Stimulated activated CD8-positive, alpha-beta memory T cell treated with anti-CD3 and anti-CD28 coated beads, Interleukin-15, amount 100 ng/mL, for 4 hours (primary cell): ENCODE measurements at places on chromosomes 3 and 15.

DNA sequence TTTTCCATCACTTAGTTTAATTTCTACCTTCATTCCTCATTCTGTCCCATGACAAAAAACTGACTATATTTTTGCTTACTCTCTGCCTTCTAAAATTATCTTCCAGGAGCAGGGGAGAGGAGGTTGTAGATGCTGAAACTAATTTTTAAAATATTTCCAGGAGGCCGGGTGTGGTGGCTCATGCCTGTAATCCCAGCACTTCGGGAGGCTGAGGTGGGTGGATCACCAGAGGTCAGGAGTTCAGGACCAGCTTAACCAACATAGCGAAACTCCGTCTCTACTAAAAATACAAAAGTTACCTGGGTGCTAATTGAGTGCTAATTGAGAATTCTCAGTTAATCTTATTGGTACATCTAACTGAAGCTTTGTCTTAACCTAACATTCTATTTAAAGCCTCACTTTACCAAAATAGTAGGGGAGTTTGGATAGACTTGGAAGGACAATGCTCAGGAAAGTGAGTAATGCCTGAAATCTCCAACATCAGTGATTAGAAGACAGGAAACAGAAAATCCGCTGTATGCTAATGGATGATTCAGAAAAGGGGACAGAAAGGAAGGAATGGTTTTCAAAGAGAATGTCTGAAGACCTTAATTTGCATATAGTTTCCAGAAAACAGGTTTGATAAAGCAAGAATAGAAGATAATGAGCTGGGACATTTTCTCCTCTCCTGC lies 336.1 kb downstream of the GBE1 start:
- no peak for DNase-seq

GRCh38 chr3:43892526-43892925 lies 201.8 kb downstream of the ABHD5 start:
- no peak for DNase-seq

DNA sequence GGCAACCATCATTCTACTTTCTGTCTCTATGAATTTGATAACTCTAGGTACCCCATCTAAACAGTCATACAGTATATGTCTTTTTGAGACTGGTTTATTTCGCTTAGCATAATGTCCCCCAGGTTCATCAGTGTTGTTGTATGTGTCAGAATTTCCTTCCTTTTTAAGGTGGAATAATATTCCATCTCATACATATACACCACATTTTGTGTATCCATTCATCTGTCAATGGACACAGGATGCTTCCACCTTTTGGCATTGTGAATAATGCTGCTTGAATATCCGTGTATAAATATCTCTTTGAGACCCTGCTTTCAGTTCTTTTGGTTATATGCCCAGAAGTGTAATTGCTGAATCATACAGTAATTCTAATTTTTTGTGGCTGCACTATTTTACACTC lies 10.4 kb upstream of the ZFAND6 start:
- DNase-seq = no peak

DNA sequence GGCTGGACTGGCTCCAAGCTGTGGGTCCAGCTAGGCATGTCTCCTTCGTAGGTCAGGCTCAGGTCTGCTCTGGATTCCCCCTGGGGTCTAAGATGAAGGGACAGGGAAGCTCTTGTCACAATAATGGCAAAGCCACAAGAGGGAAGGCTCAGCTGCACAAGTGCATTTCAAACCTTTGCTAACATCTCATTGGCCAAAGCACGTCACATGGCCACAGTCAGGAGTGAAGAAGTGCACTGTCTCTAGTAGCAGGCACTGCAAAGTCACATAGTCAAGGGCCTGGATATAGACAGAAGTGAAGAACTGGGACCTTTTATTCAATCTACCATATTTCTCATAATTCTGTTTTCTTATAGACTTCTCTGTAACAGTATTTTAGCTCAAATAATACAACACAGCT lies 20.1 kb downstream of the DLEC1 start:
- DNase-seq = no peak

DNA sequence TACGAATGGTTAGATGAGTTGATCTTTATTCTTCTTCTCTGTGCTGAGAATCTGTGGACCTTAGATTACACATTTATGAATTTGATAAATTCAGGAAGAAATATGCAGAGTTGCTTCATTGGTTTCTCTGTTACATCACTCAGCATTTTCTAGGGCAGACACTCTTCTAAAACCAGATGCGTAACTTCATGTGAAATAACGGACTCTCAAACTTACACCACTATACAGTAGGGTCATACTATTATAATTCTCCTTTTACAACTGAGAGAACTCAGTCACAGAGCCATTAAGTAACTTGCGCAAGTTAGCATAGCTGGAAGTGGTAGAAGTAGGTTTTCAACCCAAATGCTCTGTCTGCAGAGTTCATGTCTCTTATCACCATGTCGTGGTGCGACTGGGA lies 5.7 kb downstream of the TMEM207 start:
- DNase-seq = no peak

DNA sequence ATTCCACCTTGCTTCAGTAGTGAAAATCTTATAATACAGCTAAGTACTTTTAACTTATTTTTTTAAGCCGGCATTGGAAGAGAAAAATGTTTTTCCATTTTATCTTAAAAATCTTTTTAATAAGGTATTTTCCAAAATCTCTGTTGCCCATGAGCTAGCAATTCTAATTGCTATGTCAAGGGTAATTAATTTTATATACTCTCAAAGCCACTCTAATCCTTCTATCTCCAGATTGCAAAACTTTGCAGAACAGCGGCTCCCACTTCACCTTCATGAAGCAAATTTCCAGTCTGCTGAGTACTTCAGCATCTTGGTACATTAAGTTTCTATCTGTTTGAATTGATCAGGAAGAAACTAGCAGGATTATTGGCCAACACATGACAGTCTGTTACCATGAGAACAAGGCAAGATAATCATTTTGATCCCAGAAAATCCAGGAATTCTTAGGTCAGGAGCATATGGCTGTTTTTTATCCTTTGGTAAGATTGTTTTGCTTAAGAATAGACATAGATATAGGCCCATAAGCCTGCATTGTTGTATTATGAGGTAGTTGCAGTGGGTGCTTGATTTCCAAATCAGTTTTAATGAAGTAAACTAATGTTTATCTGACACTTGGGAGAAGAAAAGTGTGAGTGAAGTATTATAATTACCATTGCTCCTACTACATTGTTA lies 6.0 kb downstream of the TIPARP start:
- no peak for DNase-seq

DNA sequence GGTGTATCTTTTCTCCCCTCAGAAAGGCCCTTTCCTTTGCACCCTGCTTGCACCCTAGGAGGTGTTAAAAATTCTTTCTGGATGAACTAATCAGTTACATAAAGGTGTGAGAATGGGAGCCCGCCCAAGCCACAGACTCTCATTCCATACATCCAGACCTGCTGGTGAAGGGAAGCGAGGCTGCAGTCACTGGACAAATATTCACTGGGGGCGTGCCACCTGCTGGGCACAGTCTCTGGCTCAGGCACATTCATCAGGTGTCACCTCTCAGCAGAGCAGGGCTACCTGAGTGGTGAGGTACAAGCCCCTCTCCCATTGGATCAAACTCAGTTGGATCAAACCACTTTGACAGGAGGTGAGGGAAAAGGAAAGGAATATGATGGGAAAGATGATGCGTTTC lies 52.0 kb downstream of the NTRK3 start:
- no peak for DNase-seq

DNA sequence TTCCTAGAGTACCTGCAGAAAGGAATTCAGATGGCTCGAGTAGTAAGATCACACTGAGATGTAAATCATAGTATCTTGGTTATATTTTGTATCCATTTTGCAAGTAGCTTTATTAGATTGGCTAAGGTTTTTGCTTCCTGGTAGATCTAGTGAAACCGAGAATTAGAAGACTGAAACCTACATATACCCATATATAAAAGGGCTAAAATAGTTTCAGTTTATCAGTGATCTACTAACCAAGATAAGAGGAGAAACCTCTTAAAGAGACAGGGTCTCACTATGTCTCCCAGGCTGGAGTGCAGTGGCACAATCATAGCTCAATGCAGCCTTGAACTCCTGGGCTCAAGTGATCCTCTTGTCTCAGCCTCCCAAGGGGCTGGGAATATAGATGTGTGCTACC lies 135.3 kb downstream of the PCCB start:
- DNase-seq = no peak

- DNase-seq = no peak
These were observed 28.5 kb downstream of the TBC1D23 start for GRCh38 chr3:100289339-100289738.

DNA sequence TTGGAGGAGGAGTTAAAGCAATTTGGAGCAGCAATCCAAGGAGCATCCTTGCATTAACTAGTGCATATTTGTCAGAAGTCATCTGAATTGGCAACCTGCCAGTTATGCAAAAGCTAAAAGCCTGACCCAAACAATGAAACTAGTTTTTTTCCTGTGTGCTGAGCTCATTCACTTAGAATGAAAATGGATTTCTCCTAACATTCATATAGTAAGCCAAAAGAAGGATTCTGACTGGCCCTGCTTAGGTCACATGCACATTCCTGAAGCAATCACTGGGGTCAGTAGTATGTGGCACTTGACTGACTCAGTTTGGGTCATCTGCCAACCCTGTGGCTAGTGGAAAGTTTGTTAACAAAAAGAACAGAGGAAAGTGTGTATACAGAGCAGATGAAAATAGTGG lies 30.5 kb downstream of the OXSM start:
- DNase-seq = no peak

DNA sequence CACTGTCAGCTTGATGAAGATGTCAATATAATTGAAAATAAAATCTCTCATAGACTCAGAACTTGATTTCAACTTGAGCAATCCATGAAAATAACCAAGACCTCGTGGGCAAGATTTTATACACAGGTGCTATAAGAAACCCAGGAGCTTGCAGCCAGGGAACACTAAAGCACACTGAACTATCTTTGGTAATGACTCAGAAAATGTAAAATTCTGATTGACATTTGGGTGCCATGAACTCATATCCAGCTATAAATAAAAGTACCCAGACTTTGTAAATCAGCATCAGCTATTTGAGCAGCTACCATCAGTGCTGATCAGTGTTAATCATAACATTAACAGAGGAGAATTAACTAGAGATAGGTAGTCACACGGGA lies 61.5 kb downstream of the PLCH1 start:
- no peak for DNase-seq

DNA sequence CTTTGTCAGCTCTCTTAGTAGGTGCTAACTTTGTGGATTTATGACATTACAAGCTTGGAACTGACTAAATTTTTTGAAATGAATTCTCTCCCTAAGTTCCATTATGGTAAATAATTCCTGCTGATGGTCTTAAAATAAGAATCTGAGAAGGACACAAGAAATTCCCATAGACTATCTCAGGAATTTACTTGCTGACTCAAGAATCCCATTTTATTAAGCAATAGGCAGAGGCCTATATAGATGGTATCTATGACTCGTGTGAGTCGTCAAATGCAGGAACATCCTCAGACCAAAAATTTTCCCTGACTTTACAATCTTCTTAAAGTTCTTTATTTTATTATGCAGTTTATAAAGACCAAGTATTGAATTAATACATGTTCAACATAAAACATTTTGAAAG lies 30.7 kb upstream of the CBLB start:
- no peak for DNase-seq

DNA sequence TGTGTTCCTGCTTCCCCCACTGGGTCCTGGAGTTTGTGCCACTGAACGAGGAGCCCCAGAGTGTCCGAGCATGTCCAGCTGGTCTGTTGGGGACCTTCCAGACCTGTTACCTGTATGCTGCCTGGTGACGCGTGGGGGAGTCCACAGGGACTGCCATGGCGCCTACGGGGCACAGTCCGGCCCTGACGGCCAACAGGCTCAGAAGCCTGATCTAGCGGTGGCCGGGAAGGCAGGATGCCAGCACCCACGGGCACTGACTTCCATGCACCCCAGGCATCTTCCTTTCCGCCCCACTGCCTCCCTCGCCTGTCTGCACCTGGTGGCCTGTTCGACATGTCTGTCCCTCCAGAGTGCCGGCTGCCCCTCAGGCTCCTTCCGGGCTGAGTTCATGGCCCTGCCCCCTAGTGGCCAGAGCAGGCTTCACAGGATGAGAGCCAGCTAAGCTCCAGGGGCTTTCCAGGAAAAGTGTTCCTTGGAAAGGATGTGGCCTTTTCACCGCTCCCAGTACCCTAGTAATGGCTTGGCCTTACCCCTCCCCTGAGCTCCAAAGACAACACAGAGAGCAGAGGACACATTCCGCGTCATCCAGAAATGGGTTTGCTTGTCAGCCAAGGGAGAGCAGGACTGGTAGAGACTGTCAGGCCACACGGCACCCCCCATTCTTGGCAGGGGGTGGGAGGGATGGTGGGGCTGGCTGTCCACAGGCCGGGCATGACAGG lies 35.7 kb downstream of the NGRN start:
- DNase-seq = peak; percentile 19

DNA sequence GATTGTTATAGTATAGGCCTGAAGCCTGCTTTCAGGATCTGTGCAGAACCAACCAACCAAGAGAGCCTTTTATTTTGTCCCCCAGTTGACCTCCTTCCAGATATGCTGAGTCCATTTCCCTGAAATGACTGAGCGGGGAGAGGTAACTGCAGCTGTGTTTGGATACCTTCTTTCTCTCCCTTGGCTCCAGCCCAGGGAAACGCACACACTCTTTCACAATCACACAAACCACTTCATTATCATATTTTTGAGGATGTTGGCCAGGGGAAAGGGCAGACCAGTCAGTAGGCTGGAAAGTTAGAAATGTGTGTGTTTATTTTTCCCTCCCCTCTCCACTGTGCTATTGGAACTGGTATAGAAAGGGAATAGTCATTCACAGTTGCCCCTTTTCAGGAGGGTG lies 417.7 kb upstream of the TBL1XR1 start:
- no peak for DNase-seq

- no peak for DNase-seq
These were observed 90.5 kb downstream of the MINAR1 start for GRCh38 chr15:79522656-79523055.

DNA sequence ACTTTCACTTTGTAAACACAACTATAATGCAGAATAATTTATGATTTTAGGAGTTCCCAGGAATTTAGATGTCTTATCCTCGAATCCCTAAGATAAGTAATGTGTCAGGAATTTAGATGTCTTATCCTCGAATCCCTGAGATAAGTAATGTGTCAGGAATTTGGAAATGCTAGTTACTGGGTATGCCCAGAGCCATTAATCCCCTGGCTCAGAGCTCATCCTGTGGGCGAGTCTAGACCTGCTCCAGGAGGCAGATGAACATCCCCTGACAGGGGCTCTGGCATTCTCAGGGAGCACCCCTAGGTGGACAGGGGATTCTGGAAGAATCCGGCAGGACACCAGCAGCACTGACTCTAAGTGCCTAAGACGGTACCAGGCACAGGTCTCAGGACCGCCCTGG lies 163.3 kb downstream of the ARRDC4 start:
- DNase-seq = no peak
